Pancreas (tissue), 10 donors: ENCODE measurements at places on chromosomes 2 and 18.
A peak's percentile ranks its signal among the peaks of the same experiment; 100 is the strongest.

DNA sequence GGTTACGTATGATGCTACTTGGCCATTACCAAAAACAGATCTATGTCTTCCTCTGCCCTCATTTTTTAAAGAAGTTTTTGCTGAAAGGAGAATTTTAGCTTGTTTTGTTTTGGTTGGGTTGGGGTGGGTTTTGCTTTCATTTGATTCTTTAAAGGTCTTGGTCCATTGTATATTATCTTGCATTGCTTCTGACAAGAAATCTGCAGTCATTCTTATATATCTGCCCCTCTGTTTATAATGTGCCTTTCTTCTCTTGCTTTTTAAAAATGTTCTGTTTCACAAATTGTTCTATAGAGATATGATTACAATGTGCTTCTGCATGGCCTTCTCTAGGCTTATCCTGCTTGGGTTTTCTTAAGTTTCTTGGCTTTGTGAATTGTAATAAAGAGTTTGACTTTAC, 660.6 kb downstream of the RNF144A start:
- no peaks in the 10 kb centered on the region for H3K36me3 ChIP-seq
- H3K4me1 ChIP-seq: no peaks in the 10 kb centered on the region
- H3K27ac ChIP-seq: no peak overlapping the region
- H3K4me3 ChIP-seq: no peak overlapping the region

GRCh38 chr2:42777883-42778805, 14.2 kb upstream of the OXER1 start:
- H3K4me3 ChIP-seq: no peak overlapping the region
- H3K36me3 ChIP-seq: no peaks in the 10 kb centered on the region
- H3K27me3 ChIP-seq: no peaks in the 10 kb centered on the region

GRCh38 chr18:13483316-13484270, 242.8 kb downstream of the FAM210A start:
- H3K36me3 ChIP-seq: no peaks in the 10 kb centered on the region
- no peak overlapping the region for H3K27ac ChIP-seq
- no peak overlapping the region for H3K4me3 ChIP-seq
- no peak for DNase-seq

DNA sequence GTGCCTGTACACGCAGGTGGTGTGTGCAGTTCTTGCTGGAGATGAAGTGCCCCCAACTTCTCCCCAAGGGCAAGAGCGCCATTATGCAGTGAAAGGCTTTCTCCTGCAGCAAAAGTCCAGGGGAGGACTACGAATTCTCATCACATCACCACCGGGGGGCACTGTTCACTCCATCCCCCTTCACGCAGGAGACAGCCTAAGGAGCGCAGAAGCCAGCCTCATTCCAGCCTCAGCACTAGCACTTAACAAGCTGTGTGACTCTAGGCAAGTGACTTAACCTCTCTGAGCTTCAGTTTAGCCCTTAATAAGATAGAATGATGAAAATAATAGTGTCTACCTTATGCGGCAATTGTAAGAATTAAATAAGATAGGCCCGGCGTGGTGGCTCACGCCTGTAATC, 32.3 kb downstream of the DNMT3A start:
- no peaks in the 10 kb centered on the region for H3K27me3 ChIP-seq
- peak overlapping the region; percentile 76 for H3K27ac ChIP-seq
- H3K36me3 ChIP-seq: no peaks in the 10 kb centered on the region
- DNase-seq: no peak
- H3K4me1 ChIP-seq: peaks cover 30% of the 10 kb centered on the region
- no peak overlapping the region for H3K4me3 ChIP-seq

DNA sequence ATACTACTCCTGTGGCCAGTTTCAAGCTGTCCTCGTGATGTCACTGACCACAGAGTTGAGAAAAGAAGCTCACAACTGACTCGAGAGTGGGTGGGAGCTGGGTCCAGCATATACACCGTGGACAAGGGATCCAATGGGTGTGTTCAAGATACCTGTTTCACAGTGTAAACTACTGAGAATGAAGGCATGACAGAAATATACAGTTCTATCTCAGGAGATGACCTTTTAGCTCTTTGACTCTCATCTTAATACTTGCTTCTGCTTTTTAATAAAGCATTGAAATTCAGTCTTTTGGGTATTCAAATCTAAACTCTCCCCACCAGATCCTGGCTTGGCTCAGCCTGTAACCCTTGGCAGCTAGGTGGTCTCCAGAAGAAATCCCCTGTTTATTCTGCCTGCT, 130.1 kb downstream of the MAP2 start:
- H3K27ac ChIP-seq: no peak overlapping the region
- no peaks in the 10 kb centered on the region for H3K4me1 ChIP-seq
- H3K4me3 ChIP-seq: no peak overlapping the region

GRCh38 chr2:145777914-145778313, 1258.0 kb upstream of the ZEB2 start:
- H3K27me3 ChIP-seq: no peaks in the 10 kb centered on the region
- no peaks in the 10 kb centered on the region for H3K4me1 ChIP-seq
- H3K36me3 ChIP-seq: no peaks in the 10 kb centered on the region
- DNase-seq: no peak
- no peak overlapping the region for H3K4me3 ChIP-seq

DNA sequence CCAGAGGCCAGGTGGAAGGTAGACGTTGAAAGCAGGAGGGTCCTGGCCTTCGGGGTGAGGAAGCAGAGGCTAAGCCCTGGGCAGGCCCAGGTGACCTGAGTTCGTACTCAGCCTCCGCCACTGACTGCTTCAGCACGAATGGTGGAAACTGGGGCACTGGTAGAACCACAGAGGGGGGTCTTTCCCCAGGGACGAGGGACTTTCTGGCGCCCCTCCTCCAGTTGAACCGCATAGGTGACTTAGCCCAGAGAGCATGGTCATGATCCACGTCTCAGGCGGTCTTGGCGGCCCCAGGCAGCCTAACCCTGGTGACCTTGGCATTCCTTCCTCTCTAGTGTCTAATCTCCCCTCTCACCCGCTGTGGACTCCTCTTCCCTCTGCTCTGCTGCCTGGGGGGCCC, 30.2 kb downstream of the INHBB start:
- no peaks in the 10 kb centered on the region for H3K27me3 ChIP-seq
- no peak for DNase-seq
- H3K4me1 ChIP-seq: no peaks in the 10 kb centered on the region
- H3K4me3 ChIP-seq: no peak overlapping the region
- no peaks in the 10 kb centered on the region for H3K36me3 ChIP-seq

DNA sequence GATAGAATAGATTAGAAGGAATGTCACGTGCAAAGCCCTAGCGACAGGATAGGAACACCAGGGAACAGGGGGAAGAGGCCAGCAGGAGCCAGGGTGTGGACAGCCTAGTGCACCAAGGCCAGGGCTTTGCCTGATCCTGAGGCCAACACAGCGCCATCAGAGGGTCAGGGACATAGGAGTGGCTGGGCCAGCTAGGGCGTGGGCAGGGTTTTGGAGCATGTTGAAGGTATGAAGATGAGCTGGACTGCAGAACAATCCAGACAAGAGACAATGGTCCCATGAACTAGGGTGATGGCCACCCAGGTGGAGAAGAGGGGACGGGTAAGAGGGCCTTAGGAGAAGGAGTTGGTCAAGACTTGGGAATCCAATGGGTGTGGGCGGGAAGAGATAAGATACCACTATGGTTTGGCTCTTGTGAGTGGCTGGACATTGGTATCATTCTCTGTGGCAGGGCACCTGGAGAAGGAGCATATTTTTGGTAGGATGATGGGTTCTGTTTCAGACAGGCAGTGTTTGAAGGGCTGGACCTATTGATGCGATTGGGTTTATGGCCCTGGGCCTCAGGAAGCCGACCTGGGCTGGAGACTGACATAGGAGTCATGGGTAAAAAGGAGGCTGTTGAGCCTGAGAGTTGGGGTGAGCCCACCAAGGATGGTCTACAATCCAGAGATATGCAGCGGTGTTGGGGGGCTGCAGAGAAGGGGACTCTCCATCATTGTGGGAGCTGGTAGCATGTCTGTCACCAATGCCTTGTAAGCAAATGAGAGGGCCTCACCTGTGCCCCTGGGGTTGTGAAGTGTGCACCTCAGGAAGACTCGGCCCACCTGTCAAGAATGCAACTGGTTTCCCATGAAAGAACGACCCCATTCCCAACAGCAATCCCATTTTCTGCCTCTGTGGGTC, 2.0 kb upstream of the HS1BP3 start:
- no peaks in the 10 kb centered on the region for H3K27me3 ChIP-seq
- H3K36me3 ChIP-seq: no peaks in the 10 kb centered on the region
- H3K4me1 ChIP-seq: no peaks in the 10 kb centered on the region
- H3K4me3 ChIP-seq: no peak overlapping the region
- DNase-seq: peak; percentile 22
- no peak overlapping the region for H3K27ac ChIP-seq

DNA sequence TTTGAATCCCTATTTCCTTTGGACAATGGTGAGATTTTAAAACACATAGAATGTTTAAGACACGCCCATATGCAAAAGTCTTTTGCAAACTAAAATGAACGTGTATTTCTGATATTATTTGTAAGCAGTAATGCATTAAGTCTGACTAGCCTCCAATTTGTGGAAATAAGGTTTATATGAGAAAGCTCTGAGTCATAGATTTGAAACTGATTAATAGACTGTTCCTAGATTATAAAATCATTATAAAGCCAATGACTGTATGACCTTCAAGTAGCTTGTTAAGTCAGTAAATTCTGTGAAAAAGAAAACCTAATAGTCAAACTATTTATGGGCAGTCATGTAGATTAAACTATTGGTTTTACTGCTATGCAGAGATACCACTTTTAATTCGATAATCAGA, 12.8 kb upstream of the EFEMP1 start:
- no peak overlapping the region for H3K27ac ChIP-seq
- no peaks in the 10 kb centered on the region for H3K36me3 ChIP-seq
- no peak for DNase-seq
- no peaks in the 10 kb centered on the region for H3K4me1 ChIP-seq

DNA sequence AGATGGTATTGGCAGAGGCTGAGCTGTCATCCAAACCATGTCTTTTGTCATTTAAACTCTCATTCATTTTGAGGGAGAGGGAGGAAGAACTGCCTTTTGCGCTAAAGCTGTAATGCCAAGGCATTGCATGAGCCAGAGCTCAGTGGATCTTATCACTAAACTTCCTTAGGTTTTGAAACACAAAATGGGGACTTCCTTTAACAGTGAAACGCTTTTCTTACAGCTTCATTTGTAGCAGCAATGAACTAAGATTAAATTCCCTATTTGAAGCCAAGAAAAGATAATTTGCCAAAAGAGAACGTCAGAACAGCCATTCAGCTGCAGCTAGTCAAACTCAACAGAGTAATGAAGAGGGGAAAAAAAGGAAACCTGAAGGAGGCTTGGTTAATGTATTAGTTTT, 143.5 kb upstream of the MMADHC start:
- no peaks in the 10 kb centered on the region for H3K4me1 ChIP-seq
- DNase-seq: no peak
- H3K36me3 ChIP-seq: no peaks in the 10 kb centered on the region
- H3K27ac ChIP-seq: no peak overlapping the region
- no peaks in the 10 kb centered on the region for H3K27me3 ChIP-seq
- H3K4me3 ChIP-seq: no peak overlapping the region

DNA sequence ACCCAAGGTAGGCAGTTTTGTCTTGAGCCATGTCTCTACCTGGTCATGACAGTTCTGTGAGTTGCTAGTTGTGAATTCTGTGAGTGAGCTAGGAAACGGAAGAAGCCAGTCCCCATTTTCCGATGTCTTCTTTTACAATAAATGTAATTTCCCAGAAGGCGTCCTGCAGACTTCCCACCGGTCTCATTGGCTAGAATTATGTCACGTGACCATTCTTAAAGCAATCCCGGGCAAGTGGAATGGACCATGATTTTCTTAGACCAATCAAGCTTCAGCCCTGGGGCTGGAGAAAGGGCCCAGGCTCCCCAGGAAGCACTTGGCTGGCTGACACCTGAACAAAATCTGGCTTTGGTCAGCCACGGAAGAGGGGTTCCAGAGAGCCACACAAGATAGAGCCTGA, 10.6 kb downstream of the TMEM178A start:
- no peaks in the 10 kb centered on the region for H3K27me3 ChIP-seq
- no peak overlapping the region for H3K27ac ChIP-seq
- H3K36me3 ChIP-seq: no peaks in the 10 kb centered on the region
- no peak for DNase-seq
- no peak overlapping the region for H3K4me3 ChIP-seq
- no peaks in the 10 kb centered on the region for H3K4me1 ChIP-seq

- DNase-seq: no peak
- H3K27me3 ChIP-seq: no peaks in the 10 kb centered on the region
- no peaks in the 10 kb centered on the region for H3K4me1 ChIP-seq
- H3K4me3 ChIP-seq: no peak overlapping the region
Observed at GRCh38 chr18:55014095-55014494, 54.8 kb upstream of the CCDC68 start.

- H3K27me3 ChIP-seq: no peaks in the 10 kb centered on the region
- DNase-seq: no peak
- H3K27ac ChIP-seq: no peak overlapping the region
- H3K4me1 ChIP-seq: no peaks in the 10 kb centered on the region
Observed at GRCh38 chr2:226439337-226439736, 360.3 kb downstream of the IRS1 start.

DNA sequence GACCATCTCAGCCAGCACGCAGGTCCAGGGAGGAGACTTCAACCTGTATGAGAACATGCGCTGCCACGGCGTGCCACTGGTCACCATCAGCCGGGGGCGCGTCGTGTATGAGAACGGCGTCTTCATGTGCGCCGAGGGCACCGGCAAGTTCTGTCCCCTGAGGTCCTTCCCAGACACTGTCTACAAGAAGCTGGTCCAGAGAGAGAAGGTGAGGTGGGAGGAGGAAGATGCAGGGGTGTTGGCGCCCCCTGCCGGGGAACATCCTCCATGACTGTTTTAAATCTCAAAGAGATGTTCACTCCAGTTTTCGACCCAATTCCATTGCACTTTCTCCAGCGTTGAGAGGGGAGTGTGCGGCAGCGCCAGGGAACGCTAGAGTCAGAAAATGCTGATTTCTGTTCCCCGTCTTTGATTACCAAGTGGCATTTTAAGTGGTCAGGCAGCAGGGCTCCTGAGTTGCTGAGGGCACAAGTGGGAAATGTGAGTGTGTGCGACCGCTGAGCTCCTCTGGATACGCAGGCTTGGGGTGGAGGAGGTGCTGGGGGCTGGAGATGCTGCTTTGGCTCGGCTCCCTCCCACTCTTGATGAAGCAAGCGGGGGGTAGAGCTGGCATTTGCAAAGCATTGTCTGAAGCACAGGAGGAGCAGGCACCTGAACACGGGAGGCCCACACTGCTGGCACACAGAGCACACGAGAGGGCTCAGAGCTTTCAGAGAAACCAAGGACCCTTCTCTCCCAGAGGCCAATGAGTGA, 27.7 kb upstream of the MAPRE3 start:
- H3K27me3 ChIP-seq: no peaks in the 10 kb centered on the region
- peaks cover 4% of the 10 kb centered on the region for H3K4me1 ChIP-seq
- no peak overlapping the region for H3K4me3 ChIP-seq
- DNase-seq: no peak
